ENCODE measurements at places on chromosomes 16 and 17. TPM values are rescaled to one million over a fixed set of nuclear protein-coding genes. Genes with fewer than 3 reads are reported as not detected.

HS3ST3A1 gene
- not detected for total RNA-seq

OR1A1 gene
- not detected for total RNA-seq

BRIP1 gene
- 3.9 TPM for total RNA-seq

CHCT1 gene
- total RNA-seq, result not detected

DLX4 gene
- total RNA-seq, result not detected

MT1A gene
- total RNA-seq, result 93.3 TPM

GCGR gene
- total RNA-seq, result 1.8 TPM

CDRT15 gene
- total RNA-seq, result not detected

CWC25 gene
- 27.6 TPM for total RNA-seq

TRPV2 gene
- 18.9 TPM for total RNA-seq

SLC47A1 gene
- 11.1 TPM for total RNA-seq

TP53TG3D gene
- total RNA-seq, result not detected

PPP1R1B gene
- 14.4 TPM for total RNA-seq

ITGA2B gene
- 2.9 TPM for total RNA-seq

SLC38A8 gene
- total RNA-seq, result not detected

PTX4 gene
- total RNA-seq, result not detected

QPRT gene
- 37.6 TPM for total RNA-seq

VAT1L gene
- 7.2 TPM for total RNA-seq

G6PC1 gene
- not detected for total RNA-seq

SOX9 gene
- 6.6 TPM for total RNA-seq

NEUROD2 gene
- total RNA-seq, result not detected

OR1D2 gene
- not detected for total RNA-seq

CCL1 gene
- total RNA-seq, result not detected

DPEP2NB gene
- not detected for total RNA-seq

FDXR gene
- 12.1 TPM for total RNA-seq

LYRM1 gene
- 30.6 TPM for total RNA-seq

RAP1GAP2 gene
- total RNA-seq, result 9.0 TPM

HSF5 gene
- total RNA-seq, result 0.30 TPM

PRSS27 gene
- 4.2 TPM for total RNA-seq

YBX2 gene
- 0.66 TPM for total RNA-seq

KRTAP2-3 gene
- not detected for total RNA-seq

SRCIN1 gene
- 5.4 TPM for total RNA-seq

CMTM2 gene
- total RNA-seq, result not detected

ZNF821 gene
- total RNA-seq, result 3.5 TPM

C17orf50 gene
- not detected for total RNA-seq

LGALS9B gene
- total RNA-seq, result not detected

RECQL5 gene
- 23.2 TPM for total RNA-seq

RNF227 gene
- 3.3 TPM for total RNA-seq

TAC4 gene
- total RNA-seq, result not detected

GEMIN4 gene
- 17.3 TPM for total RNA-seq

ZNF624 gene
- total RNA-seq, result 7.6 TPM

DNAAF1 gene
- total RNA-seq, result not detected

CIBAR2 gene
- not detected for total RNA-seq

KRTAP17-1 gene
- not detected for total RNA-seq

ABCC11 gene
- total RNA-seq, result not detected
